HTR-8/SVneo (cell line): ENCODE measurements at places on chromosomes 13 and 19.

DNA sequence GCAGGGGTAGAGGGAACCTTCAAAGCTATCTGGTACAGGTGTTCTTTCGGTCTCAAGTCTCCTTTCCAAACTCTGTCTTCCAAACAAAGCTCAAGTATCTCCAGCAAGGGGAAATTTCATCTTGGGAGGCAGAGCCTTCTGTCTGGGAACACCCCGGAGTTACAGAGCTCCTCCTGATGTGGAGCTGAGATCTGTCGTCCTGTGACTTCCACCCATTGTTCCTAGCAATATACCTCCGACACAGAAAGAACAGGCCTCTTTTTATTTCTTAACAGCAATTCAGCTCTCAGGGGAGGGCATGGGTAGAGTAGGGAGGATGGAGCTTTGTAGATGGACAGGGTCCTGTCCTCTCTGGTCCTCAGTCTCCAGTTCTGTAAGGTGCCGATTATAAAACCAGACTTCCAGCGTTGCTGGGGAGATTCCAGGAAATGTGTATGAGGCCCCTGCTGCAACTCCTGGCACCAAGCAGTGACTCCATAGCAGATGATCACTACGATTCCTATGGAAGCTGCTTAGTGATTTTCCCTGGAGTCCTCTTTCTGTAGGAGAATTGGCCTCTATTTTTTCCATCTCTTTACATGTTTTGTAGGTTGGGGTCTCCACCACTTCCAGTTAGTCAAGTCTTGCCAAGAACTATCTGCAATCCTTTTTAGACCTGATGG lies 56.0 kb upstream of the ARGLU1 start:
- DNase-seq = no peak

DNA sequence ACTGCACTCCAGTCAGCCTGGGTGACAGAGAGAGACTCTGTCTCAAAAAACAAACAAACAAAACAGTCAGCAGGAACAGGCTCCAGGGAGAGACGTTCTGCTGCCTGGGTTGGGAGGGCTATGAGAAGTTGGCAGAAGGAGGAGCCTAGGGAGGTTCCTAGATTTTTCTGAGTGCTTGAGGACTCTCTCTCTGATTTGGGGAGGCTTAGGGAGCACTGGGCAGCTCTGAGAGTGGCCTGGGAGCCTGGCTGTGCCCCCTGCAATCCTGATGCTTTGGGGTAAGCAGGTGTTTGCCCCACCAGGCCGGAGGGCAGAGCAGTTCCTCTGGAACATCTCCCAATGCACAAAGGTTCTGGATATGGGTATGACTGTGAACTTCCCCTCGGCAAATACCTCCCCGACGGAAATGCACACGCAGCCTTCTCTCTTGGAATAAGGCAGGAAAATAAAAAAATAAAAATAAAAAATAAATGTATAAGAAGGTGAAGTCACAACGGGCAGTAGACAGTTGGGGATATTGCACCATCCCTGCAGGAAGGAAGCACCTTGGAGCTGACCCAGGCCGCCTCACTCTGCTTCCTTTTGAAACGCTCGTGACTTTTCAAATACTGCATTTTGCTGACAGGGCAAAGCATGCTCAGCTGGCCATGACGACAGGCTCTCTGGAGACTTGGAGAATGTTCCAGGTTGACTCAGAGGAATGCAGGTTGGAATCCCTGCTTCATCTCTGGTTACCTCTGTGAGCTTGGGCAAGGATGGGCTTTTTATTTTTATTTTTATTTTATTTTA lies 26.5 kb upstream of the HOMER3 start:
- no peak for DNase-seq

DNA sequence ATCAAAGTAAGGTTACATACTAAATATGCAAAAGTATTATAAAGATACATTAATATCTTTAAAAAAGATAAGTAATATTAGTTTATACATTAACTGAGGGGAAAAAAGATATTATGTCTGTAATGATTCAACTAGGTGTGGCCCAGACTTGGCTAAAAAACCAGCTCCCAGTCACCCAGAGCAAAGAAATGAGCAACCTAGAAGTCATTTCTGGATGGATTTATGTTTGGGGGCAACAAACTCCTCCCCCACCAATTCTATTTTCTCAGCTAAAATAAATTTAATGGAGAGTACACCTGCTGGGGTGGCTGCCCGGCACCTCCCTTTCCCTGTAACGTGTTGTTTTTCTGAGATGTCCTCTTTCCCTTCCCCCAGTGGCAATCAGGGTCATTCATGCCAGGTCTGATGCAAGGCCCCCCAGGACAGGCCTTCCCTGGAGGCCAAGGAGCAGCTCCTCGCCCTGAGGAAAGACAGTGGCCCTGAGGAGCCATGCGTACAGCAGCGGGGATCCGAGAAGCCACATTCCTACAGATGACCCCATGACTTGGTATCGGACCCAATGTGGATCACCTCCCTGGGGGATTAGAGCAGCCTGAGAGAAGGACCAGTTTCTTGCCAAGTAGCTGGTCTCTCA lies 78.6 kb upstream of the DOCK9 start:
- DNase-seq = no peak

DNA sequence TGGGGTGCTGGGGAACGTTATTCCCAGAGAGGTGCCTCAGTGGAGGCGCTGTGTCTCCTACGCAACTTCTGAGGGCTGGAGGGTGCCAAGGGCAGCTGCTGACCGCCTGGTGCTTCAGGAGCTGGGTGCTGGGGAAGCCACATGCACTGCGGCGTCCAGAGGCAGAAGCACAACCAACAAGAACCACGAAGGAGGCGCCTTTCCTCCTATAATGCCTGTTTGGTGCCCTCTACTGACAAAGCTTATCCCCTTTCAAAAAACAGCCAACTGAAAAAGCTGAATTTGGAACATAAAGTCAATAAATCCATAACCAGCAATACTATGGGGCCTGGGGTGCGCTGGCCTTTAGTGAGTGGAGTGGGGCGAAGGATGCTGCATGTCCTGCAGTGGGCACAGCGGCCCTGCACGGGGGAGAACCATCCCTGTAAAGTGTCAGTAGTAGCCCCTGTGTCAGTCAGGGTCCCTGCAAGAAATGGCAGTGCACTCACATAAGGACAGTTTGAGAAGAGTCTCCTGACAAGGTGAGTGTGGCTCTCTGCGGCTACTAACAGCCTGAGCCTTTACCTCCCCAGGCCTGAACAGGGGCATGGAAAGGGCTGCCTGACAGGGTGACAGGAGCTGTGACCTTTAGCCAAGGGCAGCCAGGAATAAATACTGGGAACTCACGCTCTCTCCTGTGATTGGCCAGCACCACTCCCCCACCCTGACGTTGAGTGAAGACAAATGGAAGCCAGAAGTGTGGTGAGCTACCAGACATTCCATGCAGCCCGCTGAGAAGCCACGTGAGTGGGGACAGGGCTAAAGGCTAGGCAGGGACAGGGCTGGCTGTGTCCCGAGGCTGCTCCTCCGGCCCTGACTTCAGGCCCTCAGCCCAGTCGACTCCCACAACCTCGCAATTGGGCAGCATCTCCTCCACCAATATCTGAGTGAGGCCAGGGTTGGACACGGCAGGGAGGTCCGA lies 4.5 kb upstream of the B3GNT8 start:
- no peak for DNase-seq

GRCh38 chr19:18453269-18454024 lies 15.5 kb upstream of the ISYNA1 start:
- DNase-seq = no peak

DNA sequence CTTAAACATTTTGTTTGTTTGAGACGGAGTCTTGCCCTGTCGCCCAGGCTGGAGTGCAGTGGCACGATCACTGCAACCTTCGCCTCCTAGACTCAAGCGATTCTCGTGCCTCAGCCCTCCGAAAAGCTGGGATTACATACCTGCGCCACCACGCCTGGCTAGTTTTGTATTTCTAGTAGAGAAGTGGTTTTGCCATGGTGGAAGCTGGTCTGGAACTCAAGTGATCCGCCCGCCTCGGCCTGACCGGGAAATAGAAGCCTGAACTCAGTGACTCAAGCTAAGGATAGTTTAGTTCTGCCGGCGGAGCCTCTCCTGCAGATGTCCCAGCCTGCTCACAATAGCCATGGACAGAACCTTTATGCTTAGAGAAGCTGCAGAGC lies 53.0 kb upstream of the ZNF254 start:
- DNase-seq = peak; percentile 10

- DNase-seq = no peak
These were observed at the start of gene CEACAM19 for GRCh38 chr19:44671400-44671799. Gene CEACAM19, plus strand, starts transcription at chr19:44671482. Its CDS starts 450 bp downstream, at chr19:44671932.

DNA sequence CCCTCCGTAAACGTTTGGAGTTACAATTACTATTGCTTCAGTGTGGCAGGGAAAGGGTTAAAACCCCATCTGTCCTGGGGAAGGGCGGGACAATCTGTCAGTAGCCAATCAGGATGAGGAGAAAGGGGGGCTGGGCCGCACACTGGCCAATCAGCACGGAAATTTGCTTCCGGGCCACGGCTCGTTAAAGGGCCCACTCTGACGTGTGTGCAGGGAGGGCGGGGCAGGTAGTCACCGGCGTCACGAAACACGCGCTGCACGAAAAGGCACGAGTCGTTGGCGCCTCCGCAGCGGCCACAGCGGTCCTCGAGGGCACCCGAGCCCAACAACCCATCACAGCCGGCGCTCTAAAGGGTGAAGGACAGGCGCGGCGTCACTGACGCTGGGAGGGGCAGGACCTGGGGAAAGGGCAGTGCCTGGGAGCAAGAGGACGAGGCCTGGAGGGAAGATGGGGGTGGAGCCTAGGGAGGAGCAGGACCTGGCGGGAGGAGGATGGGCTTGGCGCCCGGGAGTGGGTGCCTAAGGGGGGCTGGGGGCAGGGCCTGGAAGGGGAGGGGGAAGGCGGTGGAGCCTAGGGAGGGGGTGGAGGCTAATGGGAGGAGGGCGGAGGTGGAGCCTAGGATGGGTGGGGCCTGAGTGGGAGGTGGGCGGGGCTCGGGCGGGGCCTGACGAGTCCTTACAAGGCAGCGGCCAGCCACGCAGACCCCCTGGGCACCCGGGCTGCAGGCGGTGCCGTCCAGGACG lies 4.9 kb downstream of the ADAMTSL5 start:
- DNase-seq = peak; percentile 96

DNA sequence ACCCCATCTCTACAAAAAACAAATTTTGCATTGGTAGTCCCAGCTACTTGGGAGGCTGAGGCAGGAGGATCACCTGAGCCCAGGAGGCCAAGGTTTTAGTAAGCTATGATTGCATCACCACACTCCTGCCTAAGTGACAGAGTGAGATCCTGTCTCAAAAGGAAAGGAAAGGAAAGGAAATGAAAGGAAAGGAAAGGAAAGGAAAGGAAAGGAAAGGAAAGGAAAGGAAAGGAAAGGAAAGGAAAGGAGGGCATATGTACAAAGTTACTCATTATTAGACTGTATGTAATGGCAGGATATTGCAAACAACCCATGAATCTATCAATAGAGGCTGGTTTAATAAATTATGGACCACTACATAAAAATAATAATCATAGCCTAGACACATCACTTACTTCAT lies 40.8 kb upstream of the CACNA1A start:
- DNase-seq = no peak

DNA sequence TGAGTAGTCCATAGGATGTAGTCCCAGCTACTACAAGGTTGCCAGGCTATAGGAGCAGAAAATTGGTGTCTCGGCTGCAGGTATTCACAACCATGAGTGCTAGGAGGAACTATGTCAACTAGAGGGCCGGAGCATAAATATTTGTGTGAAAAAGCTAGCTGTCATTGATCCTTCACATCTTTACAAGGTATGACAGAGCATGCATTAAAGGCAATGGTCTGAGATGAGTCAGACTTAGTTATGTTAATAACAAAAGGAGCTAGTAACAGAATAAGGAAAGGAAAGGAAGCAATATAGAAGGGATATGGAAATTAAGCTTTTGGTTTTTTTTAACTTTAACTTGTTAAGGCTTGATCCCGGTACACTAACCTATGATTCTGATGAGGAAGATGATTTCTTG lies 40.9 kb upstream of the PSG9 start:
- DNase-seq = no peak

DNA sequence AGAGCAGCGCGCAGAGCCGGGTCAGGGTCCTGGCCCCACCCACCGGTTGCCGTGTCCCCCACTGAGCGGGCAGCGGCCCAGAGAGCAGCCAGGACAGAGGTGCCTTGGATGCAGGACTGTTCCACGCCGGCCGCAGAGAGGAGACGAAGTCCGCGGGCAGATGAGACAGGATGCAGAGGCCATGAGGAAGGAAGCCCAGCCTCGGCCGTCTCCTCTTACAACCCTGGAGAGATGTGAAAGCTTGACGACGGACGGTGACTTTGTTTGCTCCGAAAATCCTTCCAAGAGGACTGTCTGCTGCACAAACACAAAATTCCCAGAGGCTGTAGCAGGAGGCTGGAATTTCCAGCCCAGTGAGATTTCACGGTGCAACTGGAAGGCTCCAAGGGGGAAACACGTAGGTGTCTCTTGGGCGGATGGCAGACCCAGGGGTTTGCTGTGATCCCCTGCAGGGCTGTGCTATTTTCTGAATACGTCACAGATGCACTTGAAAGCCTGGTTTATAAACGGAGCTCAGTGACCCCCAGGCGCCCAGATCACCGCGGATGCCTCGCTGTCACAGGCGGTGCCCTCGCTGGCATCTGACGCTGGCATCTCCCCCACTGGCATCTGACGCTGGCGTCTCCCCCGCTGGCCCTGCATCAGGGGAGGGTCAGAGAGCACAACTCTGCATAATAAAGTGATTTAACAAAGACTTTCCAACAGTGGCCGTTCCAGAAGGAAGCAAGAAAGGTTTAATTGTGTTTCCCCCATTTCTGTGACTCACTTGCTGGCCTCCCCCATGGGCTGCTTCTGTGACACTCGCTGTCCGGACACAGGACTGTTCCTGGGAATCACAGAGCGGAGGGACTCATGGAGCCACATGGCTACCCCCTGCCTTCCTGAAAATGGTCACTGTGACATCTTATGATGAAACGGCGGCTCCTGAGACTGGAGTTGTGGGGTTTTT lies 62.0 kb upstream of the C13orf46 start:
- no peak for DNase-seq
